ENCODE measurements at places on chromosomes 13 and 19. TPM values are rescaled to one million over a fixed set of nuclear protein-coding genes. Genes with fewer than 3 reads are reported as not detected.

Gene MYO16
- total RNA-seq = 0.16 TPM

Gene ALKBH7
- 22.4 TPM for total RNA-seq

Gene ZNF544
- total RNA-seq = 25.5 TPM

Gene PHLDB3
- 18.4 TPM for total RNA-seq

Gene IGFL1
- total RNA-seq = not detected

Gene CEACAM4
- total RNA-seq = not detected

Gene TMEM86B
- total RNA-seq = 1.5 TPM

Gene RNF17
- total RNA-seq = not detected

Gene BEST2
- total RNA-seq = under 0.01 TPM

Gene TMEM143
- total RNA-seq = 4.3 TPM

Gene BST2
- 0.60 TPM for total RNA-seq

Gene FFAR3
- total RNA-seq = not detected

Gene MBD3L5
- not detected for total RNA-seq

Gene KBTBD7
- total RNA-seq = 6.9 TPM

Gene CEACAM18
- total RNA-seq = not detected

Gene YJU2
- total RNA-seq = 16.4 TPM

Gene PLPPR3
- 0.47 TPM for total RNA-seq

Gene ZNF534
- 0.17 TPM for total RNA-seq

Gene KDM4B
- 12.1 TPM for total RNA-seq

Gene NLRP5
- total RNA-seq = not detected

Gene ZNF223
- total RNA-seq = 8.1 TPM

Gene KLK6
- total RNA-seq = not detected

Gene NLRP11
- total RNA-seq = not detected

Gene ZNF560
- 1.2 TPM for total RNA-seq

Gene FAM83E
- 0.34 TPM for total RNA-seq

Gene ERFL
- not detected for total RNA-seq

Gene PTPRH
- 4.1 TPM for total RNA-seq

Gene ZNF208
- total RNA-seq = under 0.01 TPM

Gene GFY
- total RNA-seq = not detected

Gene KLHL1
- not detected for total RNA-seq

Gene PROZ
- total RNA-seq = not detected

Gene ANGPTL8
- not detected for total RNA-seq

Gene EDNRB
- 62.6 TPM for total RNA-seq

Gene CYP4F2
- not detected for total RNA-seq

Gene FCER2
- total RNA-seq = not detected

Gene ANGPTL4
- total RNA-seq = 3.0 TPM

Gene ERICH6B
- total RNA-seq = not detected

Gene PSENEN
- total RNA-seq = 9.1 TPM

Gene AXL
- total RNA-seq = 126 TPM

Gene HSPB6
- total RNA-seq = 248 TPM

Gene ZNF844
- 6.8 TPM for total RNA-seq

Gene FAM124A
- under 0.01 TPM for total RNA-seq

Gene SPTBN4
- total RNA-seq = 11.4 TPM

Gene FUT2
- not detected for total RNA-seq

Gene TPTE2
- not detected for total RNA-seq

Gene HCST
- total RNA-seq = 3.2 TPM

Gene MISP3
- total RNA-seq = 0.34 TPM

Gene NKPD1
- total RNA-seq = 0.52 TPM

Gene CFAP97D2
- total RNA-seq = not detected

Gene PCDH17
- total RNA-seq = 0.16 TPM

Gene CPAMD8
- 0.69 TPM for total RNA-seq

Gene ZNF57
- total RNA-seq = 3.5 TPM

Gene MBD3L3
- total RNA-seq = not detected

Gene ZNF724
- total RNA-seq = 1.4 TPM

Gene MAG
- total RNA-seq = not detected

Gene CKM
- not detected for total RNA-seq

Gene FGF9
- total RNA-seq = not detected
